ENCODE measurements at places on chromosomes 11 and 22.

DNA sequence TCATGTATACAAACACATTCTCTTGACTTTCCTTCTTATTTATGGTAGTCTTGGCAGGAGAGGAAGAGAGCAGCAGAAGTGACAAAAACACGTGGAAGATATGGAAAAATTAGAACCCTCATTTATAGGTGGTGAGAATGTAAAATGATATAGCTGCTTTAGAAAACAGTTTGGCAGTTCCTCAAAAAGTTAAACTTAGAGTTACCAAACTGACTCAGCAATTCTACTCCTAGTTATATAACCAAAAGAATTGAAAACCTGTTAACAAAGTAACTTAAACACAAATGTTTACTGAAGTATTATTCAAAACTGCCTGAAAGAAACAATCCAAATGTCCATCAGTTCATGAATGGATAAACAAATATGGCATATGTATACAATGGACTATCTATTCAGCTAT, 16.8 kb downstream of the NUCB2 start:
- no peak for DNase-seq

GRCh38 chr22:37905534-37906363, at the start of gene MICALL1:
Gene MICALL1 (plus strand): TSS chr22:37906297. CDS start chr22:37906423, 126 bp downstream.
- peak; percentile 77 for DNase-seq

GRCh38 chr22:36561291-36561811, 32.4 kb upstream of the EIF3D start:
- no peak for DNase-seq

DNA sequence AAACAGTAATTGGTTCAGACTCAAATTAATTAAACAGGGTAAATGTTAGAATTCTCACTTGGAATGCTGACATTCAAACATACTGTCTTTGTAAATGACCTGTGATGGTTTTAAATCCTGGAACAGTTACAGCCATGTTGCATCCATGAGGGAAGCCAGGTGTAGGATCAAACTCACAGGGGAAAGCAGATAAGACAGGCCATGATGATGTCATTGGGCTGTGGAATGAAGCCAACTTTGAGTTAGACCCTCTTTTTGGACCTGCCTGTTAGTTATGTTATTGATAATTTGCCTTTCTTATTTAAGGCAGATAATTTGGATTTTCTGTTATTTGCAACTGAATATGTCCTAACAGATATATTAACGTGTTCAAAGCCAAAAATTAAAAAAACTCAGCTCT, 39.3 kb upstream of the ABTB2 start:
- no peak for DNase-seq

DNA sequence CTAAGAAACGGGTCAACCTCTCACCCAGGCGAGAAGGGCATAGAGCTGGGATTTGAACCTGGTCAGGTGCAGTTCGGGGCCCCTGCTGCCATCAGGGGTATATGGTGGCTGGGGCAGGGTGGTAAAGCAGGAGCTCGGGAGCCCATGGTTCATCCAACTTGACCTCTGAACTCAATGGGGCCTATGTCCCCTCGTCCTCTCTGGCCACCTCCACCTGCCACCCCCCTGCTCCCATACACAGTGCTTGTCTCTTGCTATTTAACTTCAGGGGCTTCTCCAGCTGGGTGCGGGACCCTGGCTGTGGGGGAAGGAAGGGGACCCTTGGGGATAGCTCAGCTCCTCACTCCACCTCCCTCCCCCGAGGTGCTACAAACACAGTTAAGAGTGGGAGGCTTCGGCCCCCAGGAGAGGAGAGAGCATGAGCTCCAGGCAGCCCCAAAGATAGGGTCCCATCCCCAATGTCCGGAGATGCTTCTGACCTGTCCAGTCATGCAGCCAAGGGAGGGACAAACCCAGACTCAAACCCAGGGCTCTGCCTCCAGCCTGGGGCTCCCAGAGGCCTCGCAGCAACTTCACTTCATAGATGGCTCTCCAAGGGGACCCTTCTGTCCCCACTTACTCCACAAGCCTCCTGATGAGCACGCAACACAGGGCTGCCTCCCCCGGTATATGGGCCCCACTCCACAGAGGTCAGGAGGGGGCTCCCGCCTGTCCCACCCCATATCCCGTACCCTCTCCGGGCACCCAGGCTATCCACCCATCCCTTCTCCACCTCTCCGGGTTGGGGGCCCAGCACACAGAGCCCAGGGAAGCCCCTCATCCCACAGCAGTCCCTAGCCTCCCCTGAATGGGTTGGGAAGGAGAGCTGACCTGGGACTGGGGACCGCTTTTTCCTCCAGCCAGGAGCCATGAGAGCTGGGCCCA, 712 bp downstream of the IL2RB start:
- peak; percentile 40 for DNase-seq

GRCh38 chr11:43936076-43936475, 6.4 kb upstream of the C11orf96 start:
- DNase-seq, result no peak

DNA sequence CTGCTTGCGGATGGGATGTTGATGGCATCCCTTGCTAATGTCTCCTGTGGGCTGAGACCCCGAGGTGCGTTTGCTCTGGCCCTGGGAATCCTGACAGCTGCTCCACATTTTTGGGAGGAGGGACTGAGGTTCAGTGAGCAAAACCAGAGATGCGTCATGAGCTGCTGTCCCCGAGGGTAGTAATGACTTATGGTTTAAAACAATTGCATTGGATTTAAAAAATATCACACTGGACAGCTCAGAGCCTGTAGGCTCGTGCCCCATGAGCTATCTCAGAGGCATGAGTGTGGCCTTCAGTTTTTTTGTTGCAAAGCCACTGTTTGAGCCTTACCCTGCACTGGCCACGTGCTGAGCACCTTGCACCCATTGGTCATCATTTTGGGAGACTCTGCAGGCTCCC, 20.9 kb upstream of the PARVG start:
- DNase-seq, result no peak

GRCh38 chr22:30574997-30575671, 669 bp upstream of the GAL3ST1 start:
- no peak for DNase-seq

DNA sequence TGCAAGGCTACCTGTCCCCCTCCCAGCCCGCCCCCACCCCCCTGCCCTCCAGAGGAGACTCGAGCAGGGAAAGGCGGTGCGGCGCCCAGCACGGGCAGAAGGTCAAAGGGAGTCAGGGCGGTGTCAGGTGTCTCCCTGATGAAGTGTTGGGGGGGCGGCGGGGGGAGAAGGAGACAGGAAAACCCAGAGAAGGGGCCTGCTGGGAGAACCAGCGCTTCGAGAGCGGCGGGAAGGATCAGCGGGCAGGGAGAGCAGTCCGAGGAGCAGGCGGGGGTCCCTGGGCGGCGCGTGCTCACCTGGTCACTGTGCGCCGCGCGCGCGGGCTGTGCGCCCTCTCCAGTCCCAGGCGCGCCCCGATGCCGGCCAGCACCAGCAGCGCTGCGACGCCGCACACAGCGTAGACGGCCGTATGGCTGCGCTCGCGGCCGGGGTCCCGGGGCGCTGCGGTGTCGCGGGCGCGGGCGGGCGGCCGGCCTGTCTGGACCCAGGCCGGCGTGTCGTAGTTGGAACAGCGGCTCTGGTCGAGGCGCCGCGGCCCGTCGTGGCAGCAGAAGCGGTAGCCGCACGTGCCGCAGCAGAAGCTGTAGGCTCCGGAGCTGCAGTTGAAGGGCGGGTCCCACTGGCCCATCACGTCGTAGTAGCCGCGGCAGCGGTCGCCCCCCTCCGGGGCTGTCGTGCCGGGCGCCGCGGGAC, 886 bp downstream of the SHISA8 start:
- DNase-seq, result peak; percentile 50

- no peak for DNase-seq
These were observed 2.4 kb downstream of the LINC01488 start for GRCh38 chr11:69483691-69484426.

DNA sequence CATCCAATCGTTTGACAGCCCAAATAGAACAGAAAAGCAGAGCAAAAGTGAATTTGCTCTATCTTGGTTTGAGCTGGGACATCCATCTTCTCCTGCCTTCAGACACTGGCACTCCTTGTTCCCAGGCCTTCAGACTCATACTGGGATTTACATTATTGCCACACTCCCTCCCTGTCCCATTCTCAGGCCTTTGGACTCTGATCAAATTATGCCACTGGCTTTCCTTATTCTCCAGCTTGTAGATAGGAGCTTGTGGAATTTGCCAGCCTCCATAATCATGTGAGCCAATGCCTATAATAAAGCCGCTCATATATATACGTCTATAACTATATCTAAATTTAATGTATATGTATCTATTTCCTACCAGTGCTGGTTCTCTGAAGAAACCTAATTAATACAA, 568.3 kb upstream of the KIRREL3 start:
- no peak for DNase-seq

DNA sequence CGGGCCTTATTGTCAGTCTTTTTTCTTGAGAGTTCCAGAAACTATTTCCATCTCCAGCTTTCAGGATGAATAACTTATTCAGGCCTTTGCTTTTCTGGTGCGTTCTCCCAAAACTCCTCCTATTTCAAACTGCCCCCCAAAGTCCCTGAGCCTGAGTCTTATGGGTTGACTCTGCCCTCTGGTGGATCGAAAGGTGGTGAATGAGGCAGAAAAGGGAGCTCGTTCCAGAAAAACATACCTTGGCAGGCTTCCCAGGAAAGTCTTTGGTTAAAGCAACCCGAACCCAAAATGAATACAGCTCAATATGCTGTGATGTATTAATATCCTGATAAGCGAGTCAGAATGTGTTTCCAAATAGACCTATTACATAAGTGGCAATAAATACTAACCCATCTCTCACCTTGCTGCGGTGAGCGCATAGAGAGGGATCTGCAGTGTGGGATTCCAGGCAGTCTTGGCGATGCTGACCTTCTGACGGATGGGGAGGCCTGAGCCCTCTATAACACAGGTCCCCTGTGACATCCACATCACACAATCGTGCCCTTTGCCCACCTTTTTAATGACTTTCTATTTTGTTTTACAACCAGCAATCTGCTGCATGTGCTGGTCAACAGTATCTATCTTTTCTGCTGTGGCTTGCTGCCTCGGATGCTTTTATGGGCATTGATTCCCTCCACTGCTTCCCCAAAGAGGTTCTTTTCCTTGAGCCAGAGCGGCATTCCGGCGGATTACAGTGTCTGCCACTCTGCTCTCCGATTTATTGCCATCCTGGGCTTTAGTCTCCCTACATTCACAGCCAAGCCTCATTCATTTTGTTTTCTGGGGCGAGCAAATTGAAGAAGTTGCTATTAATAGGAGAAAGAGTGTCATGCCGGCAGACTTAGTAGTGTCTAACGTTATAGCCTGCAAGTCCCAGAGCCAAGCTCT, 756.8 kb downstream of the NTM start:
- no peak for DNase-seq

- no peak for DNase-seq
These were observed 13.6 kb upstream of the BID start for GRCh38 chr22:17787716-17788330.

DNA sequence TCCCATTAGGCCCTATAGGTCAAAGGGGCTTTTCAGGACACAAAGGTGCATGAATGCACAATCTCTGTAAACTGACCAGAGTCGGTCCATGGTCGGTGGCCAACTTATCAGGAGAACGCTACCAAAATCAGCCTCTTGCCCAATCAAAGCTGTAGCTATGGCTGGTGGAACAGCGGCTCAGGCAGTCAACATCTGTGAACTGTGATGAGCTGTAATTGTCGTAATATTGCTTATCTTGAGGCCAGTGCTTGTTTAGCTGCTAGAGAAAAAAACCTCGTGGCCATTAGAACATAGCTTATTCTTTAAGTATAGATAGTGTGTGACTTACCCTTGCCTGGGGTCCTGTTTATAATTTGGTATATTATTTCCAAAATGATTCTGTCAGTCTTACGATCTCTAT, 14.4 kb upstream of the CHST1 start:
- DNase-seq, result no peak

- no peak for DNase-seq
These were observed 2120.6 kb upstream of the RAG2 start for GRCh38 chr11:38718659-38719058.

DNA sequence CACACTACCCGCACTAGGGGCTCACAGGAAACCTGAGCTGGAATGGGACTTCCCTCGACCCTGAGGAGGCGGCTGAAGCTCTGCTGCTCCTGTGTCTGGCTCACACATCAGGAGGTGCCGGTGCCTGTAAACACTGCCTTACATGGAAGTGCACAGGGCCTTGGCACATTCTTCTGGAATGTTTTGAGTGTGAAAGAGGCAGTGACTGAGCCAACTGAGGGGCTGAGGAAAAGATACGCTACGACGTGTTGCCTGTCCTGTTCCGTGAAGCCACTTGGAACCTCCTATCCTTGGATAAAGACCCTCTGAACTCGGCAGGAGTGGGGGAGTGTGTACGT, 10.5 kb downstream of the TXN2 start:
- no peak for DNase-seq

GRCh38 chr22:20106849-20107237, 9.1 kb upstream of the RANBP1 start:
- DNase-seq, result no peak

All from activated T-cell treated with anti-CD3 and anti-CD28 coated beads, Interleukin-2, amount 50 U/mL, for 1 hour (primary cell).